ENCODE measurements at places on chromosomes 3 and 15.

DNA sequence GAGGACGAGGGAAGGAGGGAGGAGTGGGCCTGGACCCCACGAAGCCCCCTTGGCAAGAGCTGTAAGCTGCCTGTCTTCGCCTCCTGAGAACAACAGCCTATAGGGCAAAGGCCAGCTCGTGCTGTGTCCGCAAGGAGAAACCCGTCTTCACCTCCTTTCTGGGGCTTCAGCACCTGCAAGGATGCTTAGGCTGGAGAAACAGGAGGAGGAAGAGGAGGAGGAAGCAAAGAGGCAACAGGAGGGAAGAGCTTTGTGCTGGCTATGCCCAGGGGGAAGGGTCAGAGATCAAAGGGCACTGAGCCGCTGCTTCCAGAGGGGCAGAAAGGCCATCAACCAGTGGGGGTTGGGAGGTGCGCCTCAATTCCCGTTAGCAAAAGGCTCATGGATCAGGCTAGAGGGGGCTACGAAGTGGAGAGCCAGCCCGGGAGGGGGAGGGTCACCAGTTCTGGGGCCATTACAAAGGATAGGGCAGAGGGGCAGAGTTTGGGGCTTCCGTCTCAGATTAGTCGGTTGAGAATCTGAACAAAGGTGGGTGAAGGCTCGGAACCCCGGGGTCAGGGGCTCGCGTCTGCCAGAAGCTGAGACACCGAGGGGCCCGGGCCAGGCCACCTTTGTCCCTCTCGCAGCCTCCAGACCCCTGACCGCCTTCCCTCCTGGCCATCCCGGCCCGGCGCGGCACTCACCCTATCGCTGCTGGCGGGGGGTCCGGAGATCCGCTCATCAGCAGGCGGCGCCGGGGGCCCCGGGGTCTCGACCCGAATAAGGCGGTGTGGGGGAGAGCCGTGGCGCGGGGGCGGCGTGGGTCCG is 792 bp downstream of the SHF start:
- DNase-seq = no peak

DNA sequence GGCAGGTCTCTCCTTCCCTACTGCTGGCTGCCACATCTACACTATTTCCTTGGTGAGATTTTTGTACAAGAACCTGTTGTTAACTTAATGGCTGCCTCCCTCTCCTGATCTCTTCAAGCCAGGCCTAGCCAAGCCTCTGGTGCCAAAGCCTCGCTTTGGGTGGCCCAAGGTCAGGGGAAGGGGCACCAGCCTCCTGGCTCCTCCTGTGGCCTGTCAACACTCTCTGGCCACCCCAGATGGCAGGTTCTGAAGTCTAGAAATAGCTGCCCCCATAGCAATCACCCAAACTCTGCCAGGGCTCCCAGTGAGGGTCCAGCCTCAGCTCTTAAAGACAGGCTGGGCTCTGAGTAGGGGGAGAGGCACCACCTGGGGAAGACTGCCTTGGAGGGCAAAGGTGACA is 5.0 kb downstream of the IFRD2 start:
- DNase-seq = no peak

GRCh38 chr3:77324105-77324504 is 284.2 kb downstream of the ROBO2 start:
- no peak for DNase-seq

DNA sequence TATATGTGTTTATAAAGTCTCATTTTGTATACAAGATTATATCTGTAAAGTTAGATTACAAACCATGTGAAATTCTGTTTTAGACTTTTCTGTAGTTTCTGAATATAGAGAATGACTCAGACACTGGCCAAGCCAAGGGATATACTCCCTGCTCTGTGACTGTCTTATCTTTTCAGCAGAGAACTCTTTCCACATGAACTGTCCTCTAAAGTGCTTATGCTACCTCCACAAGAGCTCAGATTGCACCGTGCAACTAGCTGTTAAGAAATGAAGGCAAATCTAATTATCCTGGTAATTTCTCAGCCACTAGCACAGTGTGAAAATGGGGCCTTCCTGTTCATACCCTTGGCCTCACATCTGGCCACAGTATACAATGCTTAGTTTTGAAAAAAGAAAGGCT is 44.3 kb upstream of the CPNE4 start:
- DNase-seq = no peak

- no peak for DNase-seq
Observed at GRCh38 chr3:96813820-96814650, at the start of gene EPHA6. EPHA6 (plus strand) TSS chr3:96814594.

- DNase-seq = no peak
Observed at GRCh38 chr3:5423076-5423475, 235.6 kb downstream of the EDEM1 start.

- no peak for DNase-seq
Observed at GRCh38 chr3:127213381-127213918, 20.5 kb downstream of the PRR23E start.

DNA sequence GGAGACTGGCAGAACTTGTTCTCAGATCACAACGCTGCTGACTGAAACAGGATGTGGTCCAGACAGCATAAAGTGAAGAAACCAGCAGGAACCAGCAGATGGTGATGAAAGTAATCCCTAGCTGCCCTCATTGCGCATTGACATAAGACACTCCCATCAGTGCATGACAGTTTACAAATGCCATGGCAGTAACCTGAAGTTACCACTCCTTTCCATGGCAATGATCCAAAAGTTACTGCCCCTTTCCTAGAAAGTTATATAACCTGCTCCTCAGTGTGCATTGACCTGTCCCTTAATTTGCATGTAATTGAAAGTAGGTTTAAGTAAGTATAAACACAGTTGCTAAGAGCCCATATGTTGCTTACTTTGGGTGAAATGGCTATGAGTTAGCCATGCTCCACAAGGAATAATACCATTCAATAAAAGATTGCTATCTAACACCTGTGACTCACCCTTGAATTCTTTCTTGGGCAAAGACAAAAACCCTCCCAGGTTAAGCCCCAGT is 149.1 kb upstream of the CD96 start:
- DNase-seq = no peak

GRCh38 chr3:184825121-184825820 is 13.3 kb downstream of the VPS8 start:
- DNase-seq = no peak

DNA sequence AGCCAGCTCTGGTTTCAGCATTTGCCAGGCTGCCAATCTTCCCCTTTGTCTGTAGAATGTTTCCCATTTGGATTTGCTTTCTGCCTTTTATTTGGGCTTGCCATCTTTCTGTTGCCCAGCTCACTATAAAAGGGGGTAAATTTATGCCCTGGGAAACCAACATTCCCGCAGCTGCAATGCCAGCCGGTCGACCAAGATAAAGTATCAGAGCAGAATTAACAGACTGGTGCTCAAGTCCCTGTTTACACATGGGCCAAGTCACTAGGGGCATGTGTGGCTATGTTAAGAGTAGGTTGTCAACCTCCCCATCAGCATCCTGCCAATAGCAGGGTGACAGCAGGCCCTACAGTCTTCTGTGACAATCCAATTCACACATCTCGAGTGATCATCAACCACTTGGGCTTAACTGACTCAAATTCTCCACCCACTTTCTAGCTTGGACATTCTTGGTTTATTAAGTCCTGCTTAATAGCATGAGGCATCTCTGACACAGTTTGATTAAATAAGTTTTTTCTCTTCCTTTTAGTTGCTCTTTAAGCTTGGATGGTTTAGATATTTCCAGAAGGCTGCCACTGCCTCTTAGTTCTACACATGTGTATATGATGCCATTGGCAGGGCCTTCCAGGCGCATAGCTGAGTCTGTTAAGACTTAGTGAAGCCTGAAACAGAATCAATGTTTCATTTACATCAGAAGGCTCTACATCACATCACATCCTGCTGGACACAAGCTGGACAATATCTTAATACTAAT is 24.1 kb upstream of the VEPH1 start:
- no peak for DNase-seq

- DNase-seq = no peak
Observed at GRCh38 chr15:60255390-60255789, 142.4 kb downstream of the ANXA2 start.

DNA sequence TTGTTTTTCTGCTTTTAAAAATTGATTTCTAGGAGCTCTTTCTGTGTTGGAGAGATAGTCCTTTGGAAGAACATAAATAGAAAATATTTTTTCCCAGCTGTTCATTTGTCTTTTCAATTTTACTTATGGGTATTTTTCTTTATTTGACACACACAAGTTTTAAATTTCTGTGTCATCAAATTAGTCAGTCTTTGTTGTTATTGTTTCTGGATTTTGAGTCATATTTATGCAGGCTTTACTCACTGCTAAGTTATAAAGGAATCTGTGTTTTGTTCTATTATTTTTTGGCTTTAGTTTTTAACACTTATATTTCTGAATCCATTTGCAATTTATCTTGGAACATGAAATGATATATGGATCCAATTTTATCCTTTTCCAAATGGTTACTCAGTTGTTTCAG is 5.9 kb upstream of the GHSR start:
- no peak for DNase-seq

GRCh38 chr15:42313463-42313862 is 40.2 kb upstream of the TMEM87A start:
- no peak for DNase-seq

GRCh38 chr3:195068084-195069080 is 202.6 kb downstream of the XXYLT1 start:
- DNase-seq = no peak

DNA sequence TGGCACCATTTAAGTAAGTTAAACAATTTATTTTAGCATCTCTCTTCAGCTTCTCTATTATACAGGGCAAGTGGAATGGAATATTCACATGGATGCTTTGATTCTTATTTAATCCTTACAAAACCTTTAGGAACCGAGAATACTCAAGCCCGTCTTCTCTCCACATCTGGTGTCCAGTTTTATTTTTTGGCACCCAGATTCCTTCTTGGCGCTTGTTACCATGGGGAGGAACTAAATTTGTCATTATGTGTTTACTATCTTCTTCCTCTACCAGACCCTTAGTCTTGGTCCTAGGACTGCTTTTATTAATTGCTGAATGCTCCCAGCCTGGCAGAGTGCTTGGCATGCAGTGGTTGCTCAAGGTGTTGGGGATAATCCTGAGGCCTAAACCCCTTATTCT is 138.8 kb downstream of the CACNA2D3 start:
- no peak for DNase-seq

GRCh38 chr3:185311991-185312390 is 50.9 kb upstream of the MAP3K13 start:
- DNase-seq = no peak

DNA sequence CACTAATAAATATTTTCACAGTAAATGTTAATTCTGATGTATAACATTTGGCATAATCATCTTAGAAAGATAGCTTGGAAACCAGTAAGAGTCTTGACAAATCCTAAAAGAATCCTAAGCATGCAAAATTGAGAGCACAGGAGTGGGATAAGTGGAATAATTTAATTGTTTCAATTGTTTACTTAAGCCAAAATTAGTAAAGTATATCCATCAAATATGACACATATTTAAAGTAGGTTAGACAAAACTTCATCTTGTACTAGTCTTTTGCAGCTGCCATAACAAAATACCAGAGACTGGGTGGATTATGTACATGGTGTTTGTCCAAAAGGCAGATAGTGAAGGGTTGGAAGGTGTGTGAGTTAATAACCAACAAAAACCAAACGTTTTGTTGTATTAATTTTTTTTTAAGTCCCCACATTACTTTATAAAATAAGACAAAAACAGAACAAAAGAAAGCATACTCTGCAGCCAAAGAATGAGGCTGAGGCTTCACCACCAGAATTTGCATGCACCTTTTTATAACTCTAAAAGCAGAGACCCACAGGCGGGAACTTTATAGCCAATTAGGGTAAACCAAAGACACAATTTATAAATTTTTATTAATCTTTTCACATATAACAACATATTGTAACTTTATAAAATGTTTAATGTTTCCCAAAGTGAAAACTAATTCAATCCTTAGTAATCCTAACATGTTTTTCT is 41.9 kb upstream of the CD200R1L start:
- no peak for DNase-seq

GRCh38 chr3:9891072-9891622 is 737 bp downstream of the JAGN1 start:
- DNase-seq = no peak

GRCh38 chr3:196624067-196624790 is 15.3 kb upstream of the NRROS start:
- no peak for DNase-seq

DNA sequence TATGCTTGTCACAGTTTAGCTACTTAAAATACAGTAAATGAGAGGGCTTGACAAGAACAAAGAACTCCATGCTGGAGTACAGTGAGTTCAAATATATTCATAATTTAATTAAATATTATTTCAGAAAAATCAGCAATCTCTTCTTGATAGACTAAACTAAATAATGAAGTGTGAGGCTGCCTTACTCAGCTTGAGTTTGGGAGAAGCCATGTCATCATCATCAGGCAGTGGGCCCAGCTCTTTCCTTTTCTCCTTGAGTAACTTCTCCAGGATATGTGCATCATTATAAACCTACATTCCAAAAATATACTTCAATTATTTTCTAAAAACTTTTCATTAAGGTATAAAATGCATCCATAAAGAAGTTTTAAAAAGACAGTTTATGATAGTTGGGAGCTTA is 70.5 kb downstream of the PBRM1 start:
- DNase-seq = no peak

GRCh38 chr3:35640190-35641165 is 1.2 kb downstream of the ARPP21 start:
- no peak for DNase-seq

DNA sequence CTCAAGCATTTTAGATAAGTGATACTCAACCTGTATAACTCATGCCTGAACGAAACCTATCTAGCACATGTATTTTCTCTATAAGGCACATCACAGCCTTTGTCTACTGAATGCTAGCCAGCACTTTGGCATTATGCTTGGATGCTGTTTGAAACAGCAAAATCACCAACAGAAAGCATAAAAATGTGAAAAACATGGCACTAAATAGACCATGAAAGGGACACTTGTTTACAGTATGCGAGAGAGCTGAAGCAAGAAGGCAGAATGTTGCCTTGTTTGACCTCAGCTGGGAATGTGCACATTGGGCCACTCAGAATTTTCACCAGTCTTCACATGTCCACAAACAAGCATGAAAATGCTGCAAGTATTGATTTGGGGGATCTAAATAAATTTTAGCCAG is 59.5 kb downstream of the MINDY2 start:
- no peak for DNase-seq

DNA sequence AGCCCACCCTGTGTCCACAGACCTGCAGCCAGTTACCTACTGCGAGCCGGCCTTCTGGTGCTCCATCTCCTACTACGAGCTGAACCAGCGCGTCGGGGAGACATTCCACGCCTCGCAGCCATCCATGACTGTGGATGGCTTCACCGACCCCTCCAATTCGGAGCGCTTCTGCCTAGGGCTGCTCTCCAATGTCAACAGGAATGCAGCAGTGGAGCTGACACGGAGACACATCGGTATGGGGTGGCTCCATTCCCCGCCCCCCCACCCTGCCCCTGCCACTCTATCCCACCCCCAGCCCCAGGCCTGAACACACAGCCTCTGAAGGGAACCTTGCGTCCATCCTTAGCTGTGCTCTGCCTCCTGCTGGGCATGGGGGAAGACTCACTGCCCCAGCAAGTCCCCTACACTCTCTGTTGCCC is 73.2 kb downstream of the AAGAB start:
- no peak for DNase-seq

DNA sequence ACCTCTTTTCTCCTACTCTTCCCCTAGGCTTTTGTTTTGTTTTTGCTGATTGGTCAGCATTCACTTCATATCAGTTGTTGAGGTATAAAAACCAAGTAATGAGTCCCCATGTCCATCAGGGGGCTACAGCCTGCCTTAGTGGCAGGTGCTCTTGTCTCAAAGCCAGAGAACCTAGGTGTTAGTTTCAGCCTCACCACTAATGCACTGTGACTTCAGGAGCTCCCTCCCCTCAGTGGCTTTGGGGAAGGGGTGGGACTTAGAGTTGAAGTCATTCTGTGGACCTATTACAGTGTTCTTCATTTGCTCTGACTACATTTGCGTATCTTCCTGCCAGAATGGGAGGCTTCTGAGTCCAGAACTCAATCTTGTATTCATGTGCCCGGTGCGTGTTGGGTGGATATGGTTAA is 41.6 kb downstream of the NR2C2 start:
- no peak for DNase-seq
